Hematopoietic multipotent progenitor cell treated with erythropoietin and hydrocortisone succinate and interleukin-3 and kit ligand, for 6 days (in vitro differentiated cells): ENCODE measurements at places on chromosomes 2 and 18.

DNA sequence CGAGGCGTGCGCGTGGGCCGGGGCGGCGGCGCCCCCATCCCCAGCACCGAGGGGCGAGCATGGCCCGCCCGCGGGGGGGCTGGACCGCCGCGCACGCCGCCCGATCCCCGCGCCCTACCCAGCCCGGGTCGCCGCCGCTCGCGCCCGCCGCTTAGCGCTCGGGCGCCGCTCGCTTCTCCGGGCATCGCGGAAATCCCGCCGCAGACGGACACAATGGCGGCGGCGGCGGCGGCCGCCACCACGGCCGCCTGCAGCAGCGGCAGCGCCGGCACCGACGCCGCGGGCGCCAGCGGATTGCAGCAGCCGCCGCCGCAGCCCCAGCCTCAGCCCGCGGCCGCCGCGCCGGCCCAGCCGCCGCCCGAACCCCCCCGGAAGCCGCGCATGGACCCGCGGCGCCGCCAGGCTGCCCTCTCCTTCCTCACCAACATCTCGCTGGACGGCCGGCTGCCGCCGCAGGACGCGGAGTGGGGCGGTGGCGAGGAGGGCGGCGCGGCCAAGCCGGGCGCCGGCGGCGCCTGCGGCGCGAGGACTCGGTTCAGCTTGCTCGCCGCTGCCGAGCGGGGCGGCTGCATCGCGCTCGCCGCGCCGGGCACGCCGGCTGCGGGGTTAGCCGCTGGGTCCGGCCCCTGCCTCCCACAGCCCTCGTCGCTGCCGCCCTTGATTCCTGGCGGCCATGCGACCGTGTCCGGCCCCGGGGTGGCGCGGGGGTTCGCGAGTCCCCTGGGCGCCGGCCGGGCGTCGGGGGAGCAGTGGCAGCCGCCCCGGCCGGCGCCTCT lies 453 bp downstream of the CABLES1 start:
- DNase-seq: peak; percentile 45

- no peak for DNase-seq
Measured at GRCh38 chr2:13413989-13414388, 697.3 kb downstream of the TRIB2 start.

GRCh38 chr2:85722519-85722918 lies 28.4 kb downstream of the GNLY start:
- no peak for DNase-seq

GRCh38 chr2:151111599-151112278 lies 149.9 kb downstream of the RBM43 start:
- DNase-seq: no peak

GRCh38 chr2:9071584-9072124 lies 68.2 kb upstream of the MBOAT2 start:
- no peak for DNase-seq

- DNase-seq: no peak
Measured at GRCh38 chr2:125638345-125638744, 1017.6 kb upstream of the GYPC start.

DNA sequence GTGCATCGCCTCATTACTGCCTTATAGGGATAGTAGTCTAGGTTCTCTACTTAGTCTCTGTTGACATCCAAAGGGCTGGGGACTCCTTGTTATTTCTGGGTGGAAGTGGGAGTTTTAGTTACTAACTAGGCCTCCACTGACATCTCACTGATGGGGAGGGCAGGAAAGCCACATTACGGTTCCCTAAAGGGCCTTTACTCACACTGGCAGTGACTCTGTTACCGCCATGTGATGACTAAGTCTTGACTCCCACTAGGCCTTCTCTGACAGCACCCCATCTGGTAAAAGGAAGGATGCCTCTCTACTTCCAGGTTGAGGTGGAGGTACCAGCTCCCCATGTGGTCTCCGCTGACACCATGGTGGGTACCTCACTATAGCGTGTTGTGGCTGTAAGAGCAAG lies 14.0 kb upstream of the BCL2L11 start:
- no peak for DNase-seq

- DNase-seq: no peak
Measured at GRCh38 chr2:135615404-135615803, 84.1 kb downstream of the R3HDM1 start.
